ENCODE measurements at places on chromosomes 1 and 21. TPM values are rescaled to one million over a fixed set of nuclear protein-coding genes. Genes with fewer than 3 reads are reported as not detected.

MFSD2A gene
- 47.0 TPM for total RNA-seq

SERBP1 gene
- total RNA-seq = 630 TPM

CD101 gene
- 0.82 TPM for total RNA-seq

COA7 gene
- 40.2 TPM for total RNA-seq

FLVCR1 gene
- total RNA-seq = 21.8 TPM

CEP350 gene
- 43.6 TPM for total RNA-seq

C1orf141 gene
- not detected for total RNA-seq

RCC1 gene
- total RNA-seq = 143 TPM

ARHGEF19 gene
- 8.8 TPM for total RNA-seq

MIXL1 gene
- not detected for total RNA-seq

TMPRSS3 gene
- total RNA-seq = 58.7 TPM

PRRX1 gene
- total RNA-seq = not detected

SLAMF8 gene
- 1.2 TPM for total RNA-seq

ANGPTL3 gene
- not detected for total RNA-seq

SPRR1B gene
- not detected for total RNA-seq

SIM2 gene
- 0.12 TPM for total RNA-seq

PLA2G2F gene
- total RNA-seq = not detected

TINAGL1 gene
- not detected for total RNA-seq

OTUD7B gene
- total RNA-seq = 38.8 TPM

NPL gene
- 4.4 TPM for total RNA-seq

RPE65 gene
- not detected for total RNA-seq

ACOT7 gene
- 136 TPM for total RNA-seq

MROH9 gene
- total RNA-seq = not detected

PRELP gene
- not detected for total RNA-seq

PALMD gene
- total RNA-seq = not detected

PPIAL4G gene
- 0.09 TPM for total RNA-seq

KRTAP12-3 gene
- not detected for total RNA-seq

THEM4 gene
- 30.6 TPM for total RNA-seq

GRHL3 gene
- total RNA-seq = not detected

TNFRSF8 gene
- 35.1 TPM for total RNA-seq

SPOCD1 gene
- not detected for total RNA-seq

BARHL2 gene
- total RNA-seq = not detected

PTCH2 gene
- total RNA-seq = 1.0 TPM

EPHB2 gene
- total RNA-seq = not detected

B3GALT2 gene
- total RNA-seq = 0.05 TPM
